ENCODE measurements at places on chromosomes 4 and X.
A peak's percentile ranks its signal among the peaks of the same experiment; 100 is the strongest.

DNA sequence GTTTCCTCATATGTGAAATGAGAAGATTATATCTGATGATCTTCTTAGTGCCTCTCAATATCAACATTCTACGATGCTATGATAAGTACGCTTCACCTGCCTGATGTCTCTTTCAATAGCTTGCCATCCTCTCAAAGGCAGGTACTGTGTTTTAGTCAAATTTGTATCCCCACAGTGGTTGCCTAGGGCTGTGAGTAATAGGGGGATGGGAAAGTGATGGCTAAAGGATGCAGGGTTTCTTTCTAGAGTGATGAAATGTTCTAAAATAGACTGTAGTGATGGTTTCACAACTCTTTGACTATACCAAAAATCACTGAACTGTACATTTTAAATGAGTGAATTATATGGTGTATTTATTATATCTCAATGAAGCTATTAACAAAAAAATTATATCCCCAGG, 142.8 kb downstream of the HS6ST2 start:
- DNase-seq, result no peak

GRCh38 chrX:20988118-20988517, 386.1 kb upstream of the CNKSR2 start:
- no peak for DNase-seq

DNA sequence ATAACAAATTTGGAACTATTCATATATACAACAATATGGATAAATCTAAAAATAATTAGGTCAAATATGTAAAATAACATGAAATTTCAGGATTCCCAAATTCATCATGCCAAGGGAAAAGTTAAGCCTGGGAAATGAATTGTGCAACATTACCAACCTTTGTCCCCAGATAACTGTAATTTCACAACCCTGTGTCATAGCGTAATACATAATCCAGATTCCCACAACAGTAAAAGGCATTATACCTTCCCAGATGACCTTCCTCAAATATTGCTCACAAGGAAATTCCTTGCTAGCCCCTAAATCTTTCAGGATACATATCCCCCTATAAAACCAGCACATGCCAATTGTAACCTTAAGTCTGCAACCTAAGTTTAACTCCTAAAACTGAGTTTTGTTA, 32.9 kb upstream of the RAB40A start:
- no peak for DNase-seq

DNA sequence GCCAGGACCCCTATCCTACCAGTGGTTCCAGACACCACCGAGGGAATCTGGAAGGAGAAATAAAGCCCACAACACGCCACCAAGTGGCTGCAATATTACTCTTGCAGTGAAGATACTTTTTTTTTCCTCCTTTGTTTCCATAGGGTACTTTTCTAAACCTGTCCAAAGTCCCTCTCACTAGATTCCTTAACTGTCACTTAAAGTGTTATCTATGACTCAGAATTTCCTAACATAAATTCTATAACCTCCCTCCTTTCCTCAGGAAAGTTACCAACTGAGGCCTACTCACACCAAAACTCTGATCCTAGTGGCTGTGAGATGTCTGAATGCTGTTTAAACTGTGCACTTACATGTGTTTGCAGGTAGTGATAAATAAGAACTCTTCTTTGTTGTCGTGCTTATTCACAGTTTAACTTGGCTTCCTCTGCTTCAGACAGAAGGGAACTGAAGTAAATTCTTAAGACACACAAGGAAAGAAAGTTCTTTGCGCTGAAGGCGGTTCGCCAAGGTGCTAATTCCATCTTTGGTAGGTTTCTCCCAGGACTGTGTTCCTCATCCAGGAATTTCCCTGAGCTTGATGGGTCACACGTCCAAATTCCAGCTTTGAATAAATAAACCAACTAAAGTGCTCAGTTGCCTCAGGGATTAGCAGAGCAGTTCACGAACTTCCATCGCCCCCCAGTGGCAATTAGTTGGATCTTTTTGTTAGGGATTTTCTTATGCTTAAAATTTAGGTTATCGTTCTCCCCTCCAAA, 10.7 kb upstream of the HCCS start:
- DNase-seq, result peak; percentile 36

- DNase-seq, result no peak
These were observed 176.0 kb downstream of the MAML3 start for GRCh38 chr4:139977838-139978609.

DNA sequence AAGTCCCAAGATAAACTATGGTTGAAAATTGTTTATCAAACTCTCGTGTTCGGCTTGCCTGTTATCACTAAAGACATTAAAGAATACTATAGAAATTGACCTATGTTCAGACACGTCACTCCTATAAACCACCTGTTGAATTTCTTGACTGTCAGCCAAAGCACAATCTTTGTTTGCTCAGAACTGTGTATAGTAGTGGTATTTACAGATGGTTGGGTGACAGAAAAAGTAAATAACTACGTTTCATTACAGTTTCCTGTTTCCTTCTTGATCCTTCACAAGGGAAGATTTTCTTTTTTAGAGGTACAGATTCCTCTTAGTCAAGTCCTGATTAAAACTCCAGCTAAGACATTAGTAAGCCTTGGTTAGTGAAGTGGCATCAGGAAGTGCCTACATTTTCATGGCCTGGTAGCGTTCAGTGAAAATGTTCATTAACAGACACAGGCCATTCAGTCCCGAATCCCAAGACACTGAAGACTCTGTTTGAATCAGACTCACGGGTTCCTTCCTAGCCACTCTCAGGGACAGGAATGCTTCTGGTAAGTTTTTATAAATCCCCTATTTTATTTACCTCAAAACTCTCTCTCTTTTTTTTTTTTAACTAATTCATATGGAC, at the start of gene SMIM31:
Gene SMIM31, plus strand, starts transcription at position 259 of the 616 bp plus-strand sequence. CDS start 16,313 bp downstream, outside the sequence.
- DNase-seq, result no peak

- no peak for DNase-seq
These were observed 149.2 kb downstream of the STK32B start for GRCh38 chr4:5200513-5200912.

- peak; percentile 44 for DNase-seq
These were observed 248.1 kb downstream of the C4orf33 start for GRCh38 chr4:129344058-129344457.

DNA sequence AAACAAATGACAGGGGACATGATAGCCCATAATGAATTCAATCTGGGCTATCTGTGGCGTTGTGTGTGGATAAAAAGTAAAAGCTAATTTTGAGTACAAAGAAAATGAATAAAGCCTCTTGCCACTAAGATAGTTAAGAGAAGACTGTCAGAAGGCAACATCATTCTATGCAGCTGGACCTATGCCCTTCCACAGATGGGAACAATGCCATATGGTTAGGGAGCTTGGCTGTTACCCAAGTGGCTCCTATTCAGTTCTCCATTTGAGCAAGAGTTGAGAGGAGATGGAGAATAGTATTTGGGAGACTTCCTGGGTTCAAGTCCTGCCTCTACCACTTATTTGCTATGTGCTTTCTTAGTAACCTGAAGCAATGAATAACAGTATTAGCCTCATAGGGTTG, 107.7 kb downstream of the ANXA3 start:
- no peak for DNase-seq

- no peak for DNase-seq
These were observed 79.5 kb downstream of the PRKG2 start for GRCh38 chr4:81135501-81135900.

GRCh38 chrX:44085209-44085608, 112.0 kb upstream of the NDP start:
- no peak for DNase-seq

DNA sequence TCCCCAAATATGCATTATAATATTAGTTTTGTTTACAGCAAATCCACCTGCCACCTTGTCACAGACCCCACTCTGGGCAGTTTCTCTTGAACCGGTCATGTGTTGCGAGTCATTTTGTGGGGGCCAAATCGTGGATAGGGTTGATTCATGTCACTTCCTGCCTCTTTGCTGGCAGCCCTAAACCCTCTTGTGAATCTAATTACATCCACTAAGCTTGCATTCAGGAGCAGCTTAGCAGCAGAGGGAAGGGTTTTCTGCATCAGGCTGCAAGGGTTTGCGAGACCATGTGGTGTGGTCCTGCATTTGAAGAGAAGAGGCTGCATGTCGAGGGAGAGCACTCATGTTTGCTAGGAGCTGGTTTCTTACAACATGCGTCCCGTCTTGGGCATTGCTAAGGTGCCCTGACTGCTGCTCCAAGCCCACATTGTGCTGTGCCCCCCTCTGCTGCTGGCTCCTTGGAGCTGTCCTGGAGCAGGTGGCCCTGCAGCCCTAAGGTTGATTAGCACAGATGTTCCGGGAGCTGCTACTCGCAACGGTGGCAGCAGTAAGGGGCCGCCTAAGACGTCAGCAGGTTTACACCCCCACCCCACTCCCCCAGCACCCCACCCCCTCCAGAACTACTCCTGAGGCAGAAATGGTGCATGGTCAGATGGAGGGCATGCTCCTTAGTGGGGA, 88.9 kb upstream of the CLDN34 start:
- no peak for DNase-seq

DNA sequence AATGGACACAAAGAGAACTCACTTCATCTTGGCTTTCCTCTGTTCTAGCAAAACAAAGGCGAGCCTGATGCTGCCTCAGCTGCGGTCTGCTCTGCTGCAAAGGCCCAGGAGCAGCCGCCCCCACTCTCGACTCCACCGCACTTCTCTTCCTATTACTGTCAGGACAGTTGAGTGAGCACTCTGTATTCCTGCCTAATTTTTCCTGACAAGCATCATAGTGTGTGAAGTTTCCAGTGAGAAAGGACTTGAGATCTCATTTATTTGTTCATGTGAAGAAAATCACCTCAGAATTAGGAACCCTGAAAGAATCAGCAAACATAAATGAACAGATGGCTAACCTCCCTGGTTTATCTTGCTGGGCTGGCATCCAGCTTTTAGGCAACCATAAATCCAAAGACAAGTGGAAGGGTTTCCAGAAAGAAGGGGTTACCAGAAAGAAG, 15.6 kb downstream of the SCARB2 start:
- DNase-seq, result no peak

GRCh38 chr4:145956288-145956890, 17.8 kb upstream of the ZNF827 start:
- no peak for DNase-seq

DNA sequence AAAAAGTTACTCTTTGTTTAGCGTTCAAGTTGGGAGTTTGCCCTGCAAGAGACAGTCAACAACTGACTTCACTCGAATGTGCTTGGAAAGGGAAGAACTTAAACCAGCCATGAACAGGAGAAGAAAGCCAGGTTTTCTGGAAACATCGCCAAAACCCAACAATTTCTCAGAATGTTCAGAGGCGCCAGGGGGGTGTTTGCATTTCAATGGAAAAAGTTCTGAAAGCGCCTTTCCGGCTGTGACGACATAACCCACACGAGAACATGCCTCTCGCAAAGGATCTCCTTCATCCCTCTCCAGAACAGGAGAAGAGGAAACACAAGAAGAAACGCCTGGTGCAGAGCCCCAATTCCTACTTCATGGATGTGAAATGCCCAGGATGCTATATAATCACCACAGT, 78.1 kb upstream of the ADGRA3 start:
- DNase-seq, result no peak

- peak; percentile 11 for DNase-seq
These were observed 77.3 kb upstream of the NOCT start for GRCh38 chr4:138938366-138938690.

DNA sequence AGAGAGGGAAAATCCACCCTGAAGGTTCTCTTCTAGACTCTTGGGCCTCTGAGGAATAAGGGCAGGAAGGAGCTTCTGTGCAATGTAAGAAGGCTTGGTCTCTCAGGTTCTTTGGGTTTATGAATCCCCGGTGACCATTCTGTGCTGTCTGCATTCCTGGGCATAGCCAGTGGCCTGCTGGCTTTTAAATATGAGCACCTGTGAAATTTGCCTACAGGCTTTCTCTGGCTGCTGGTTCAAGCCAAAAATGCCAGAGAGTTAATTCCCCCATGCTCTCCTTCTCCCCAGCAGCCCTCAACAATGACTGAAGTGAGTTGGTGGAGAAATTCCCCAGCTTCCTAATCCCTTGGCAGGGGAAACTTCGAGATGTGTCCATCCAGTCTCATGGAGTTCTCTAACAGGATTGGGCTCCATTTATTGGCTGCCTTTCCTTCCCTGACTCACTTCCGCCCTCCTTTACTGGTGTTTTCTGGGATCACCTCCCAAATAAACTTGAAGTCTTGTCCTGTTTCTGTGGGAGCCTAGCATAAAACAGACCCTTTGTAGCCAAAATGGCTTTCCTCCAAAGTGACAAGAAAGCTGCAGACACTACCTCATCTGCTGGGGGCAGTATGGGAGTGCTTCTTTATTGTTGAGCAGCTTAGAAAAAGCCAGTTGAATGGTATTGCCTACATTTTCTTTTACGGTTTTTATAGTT, 179.4 kb upstream of the CASK start:
- no peak for DNase-seq

DNA sequence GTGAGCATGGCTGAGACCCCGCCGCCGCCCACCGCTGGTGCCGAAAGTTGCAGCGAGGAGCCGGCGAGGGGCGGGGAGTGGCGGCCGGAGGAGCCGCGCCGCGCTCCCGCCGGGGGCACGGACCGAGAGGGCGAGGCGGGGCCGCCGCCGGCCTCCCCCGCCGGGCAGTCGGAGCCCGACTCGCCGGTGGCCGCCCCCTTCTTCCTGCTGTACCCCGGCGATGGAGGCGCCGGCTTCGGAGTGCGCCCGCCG, 16.5 kb downstream of the UTP3 start:
- peak; percentile 14 for DNase-seq

- DNase-seq, result no peak
These were observed 5.6 kb upstream of the ADD1 start for GRCh38 chr4:2837904-2838496.

GRCh38 chr4:118313098-118313497, 39.7 kb downstream of the PRSS12 start:
- DNase-seq, result no peak

DNA sequence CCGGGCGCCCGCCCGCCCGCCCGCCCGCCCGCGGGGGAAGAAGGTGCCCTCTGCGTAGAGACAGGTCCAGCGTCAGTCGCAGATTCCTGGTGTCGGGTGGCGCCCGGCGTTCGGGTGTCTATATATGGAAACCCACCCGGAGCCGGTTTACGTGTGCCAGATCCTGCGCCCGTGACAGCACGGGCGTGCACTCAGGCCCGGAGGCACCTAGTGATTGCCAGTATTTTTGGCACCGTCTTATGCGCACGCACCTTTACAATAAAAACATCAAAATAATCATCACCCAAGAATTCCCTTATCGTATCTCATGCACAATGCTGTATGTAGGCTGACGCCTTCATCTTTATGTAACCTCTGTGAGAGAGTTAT, 519 bp downstream of the SLC25A4 start:
- DNase-seq, result peak; percentile 7

- DNase-seq, result no peak
These were observed 9.9 kb upstream of the NLGN4X start for GRCh38 chrX:6238576-6238975.

GRCh38 chr4:2367626-2368025, 50.8 kb downstream of the ZFYVE28 start:
- DNase-seq, result no peak

- DNase-seq, result no peak
These were observed 4.0 kb upstream of the UBE2A start for GRCh38 chrX:119570351-119570835.

- no peak for DNase-seq
These were observed 24.9 kb downstream of the TKTL2 start for GRCh38 chr4:163448540-163449203.

DNA sequence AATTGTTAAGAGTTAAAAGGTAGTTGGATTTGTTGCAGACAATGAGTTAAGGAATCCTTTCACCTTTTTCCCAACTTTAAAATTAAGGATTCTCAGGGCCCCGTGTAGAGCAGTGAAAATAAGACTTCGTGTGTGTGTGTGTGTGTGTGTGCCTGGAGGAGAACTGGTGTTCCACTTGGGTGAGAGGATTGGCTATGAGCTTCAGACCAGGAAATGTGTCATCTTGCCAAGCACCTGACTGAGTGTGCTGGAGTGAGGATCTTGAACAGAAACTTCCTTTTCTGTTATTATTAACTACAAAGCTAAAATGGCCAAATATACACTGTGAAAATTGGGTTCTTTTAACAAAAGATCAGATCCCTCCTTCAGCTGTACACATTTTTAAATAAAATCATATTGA, 113.1 kb upstream of the VCX2 start:
- no peak for DNase-seq
